LoVo (cell line): ENCODE measurements at places on chromosomes 11 and 22.

- DNase-seq = peak; percentile 21
Observed at GRCh38 chr22:40605761-40606160, 30.8 kb downstream of the MRTFA start.

DNA sequence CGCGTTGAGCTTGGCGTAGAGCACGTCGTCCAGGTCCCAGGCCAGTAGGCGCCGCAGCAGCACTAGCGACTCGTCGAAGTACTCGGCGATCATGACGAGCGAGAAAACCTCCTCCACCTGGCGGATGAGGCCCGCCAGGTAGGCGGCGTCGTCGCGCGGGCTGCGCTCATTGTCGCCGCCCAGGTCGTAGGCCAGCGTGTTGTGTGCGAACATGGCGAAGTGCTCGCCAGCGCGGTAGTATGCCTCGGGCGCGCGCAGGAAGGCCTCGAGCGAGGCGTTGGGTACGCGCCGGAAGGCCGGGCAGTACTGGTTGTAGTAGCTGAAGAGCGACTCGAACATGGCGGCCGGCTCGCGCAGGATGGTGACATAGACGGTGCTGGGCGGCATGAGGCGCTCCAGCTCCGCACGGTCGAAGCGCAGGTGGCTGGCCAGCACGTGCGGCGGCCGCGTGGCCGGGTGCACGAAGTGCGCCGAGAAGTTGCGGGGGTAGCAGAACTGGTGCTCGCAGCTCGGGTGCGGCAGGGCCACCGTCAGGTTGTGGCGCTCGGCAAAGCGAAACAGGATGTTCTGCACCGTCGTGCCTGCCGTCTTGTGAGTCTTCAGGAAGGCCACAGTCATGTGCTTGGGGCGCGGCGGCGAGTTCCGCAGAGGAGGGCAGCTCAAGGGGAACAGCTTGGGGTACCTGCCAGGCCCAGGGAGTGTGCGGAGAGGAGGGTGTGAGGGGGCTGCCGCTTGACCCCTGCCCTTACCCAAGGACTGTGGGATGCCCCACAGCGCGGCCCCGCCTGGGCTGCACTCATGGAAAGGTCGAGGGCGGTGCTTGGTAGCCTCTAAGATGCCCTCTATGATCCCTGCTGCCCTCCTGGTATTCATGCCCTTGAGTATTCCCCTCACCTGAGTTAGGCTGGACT lies 5.7 kb downstream of the GAL3ST3 start:
- no peak for DNase-seq

- DNase-seq = no peak
Observed at GRCh38 chr11:69213964-69214363, 58.2 kb downstream of the SMIM38 start.

DNA sequence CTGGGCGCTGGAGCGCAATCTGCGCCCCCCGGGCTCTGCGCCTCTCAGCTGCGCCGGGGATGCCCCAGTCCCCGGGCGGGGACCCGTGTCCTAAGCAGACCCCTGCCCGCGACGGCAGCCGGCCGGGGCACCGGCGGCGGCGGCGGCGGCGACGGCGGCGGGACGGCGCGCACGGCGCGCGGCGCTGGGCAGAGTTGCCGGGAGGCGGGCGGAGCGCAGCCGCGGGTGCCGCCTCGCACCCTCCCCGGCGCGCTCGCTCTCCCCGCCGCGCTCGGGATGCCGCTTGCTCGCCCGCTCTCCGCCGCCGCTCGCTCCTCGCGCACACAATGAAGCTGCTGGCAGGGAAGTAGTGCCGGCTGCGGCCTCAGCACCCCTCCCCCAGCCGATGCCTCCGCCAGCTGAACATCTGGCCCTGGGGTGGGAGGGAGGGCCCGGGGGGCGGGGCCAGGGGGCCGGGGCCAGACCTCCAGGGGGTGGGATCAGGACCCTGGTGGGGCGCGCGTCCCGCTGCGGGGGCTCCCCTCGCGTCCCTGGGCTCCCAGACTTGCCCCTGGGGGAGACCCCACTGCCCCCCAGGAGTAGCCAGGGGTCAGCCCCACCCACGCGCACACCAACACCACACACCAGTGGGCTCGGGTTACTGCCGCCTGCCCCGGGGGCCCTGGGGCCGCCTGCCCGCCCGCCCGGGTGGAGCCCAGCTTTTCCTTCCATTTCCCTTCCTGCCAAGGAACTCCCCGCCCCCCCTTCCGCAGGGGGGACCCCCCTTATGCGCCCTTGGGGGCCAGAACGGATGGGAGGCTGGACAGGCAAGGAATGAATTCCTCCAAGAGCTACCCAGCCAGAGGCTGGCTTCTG lies at the start of gene RCOR2:
RCOR2 (minus strand) TSS at position 328 of the 855 bp plus-strand sequence. CDS start 708 bp downstream, outside the sequence.
- DNase-seq = peak; percentile 46
